ENCODE measurements at places on chromosomes 16 and 17. TPM values are rescaled to one million over a fixed set of nuclear protein-coding genes. Genes with fewer than 3 reads are reported as not detected.

ITGA2B gene
- total RNA-seq = 0.30 TPM

SLC12A3 gene
- total RNA-seq = not detected

AARS1 gene
- 281 TPM for total RNA-seq

CD300LF gene
- not detected for total RNA-seq

EMC6 gene
- 11.0 TPM for total RNA-seq

SLFN13 gene
- 4.0 TPM for total RNA-seq

KCNG4 gene
- not detected for total RNA-seq

CCL5 gene
- total RNA-seq = not detected

NOS2 gene
- total RNA-seq = under 0.01 TPM

KRT27 gene
- not detected for total RNA-seq

PRCD gene
- 4.5 TPM for total RNA-seq

CLDN7 gene
- total RNA-seq = 0.65 TPM

PPP1R1B gene
- 0.91 TPM for total RNA-seq

NTN3 gene
- total RNA-seq = 1.3 TPM

SNAI3 gene
- 0.23 TPM for total RNA-seq

ADAM11 gene
- total RNA-seq = 0.79 TPM

OVCA2 gene
- total RNA-seq = 22.2 TPM

HS3ST6 gene
- total RNA-seq = not detected

TMEM100 gene
- total RNA-seq = 3.1 TPM

BEAN1 gene
- 0.13 TPM for total RNA-seq

ENO3 gene
- total RNA-seq = 3.4 TPM

CD79B gene
- total RNA-seq = not detected

GSG1L gene
- total RNA-seq = not detected

TERB1 gene
- not detected for total RNA-seq

KCNAB3 gene
- total RNA-seq = 0.33 TPM

TBC1D3K gene
- total RNA-seq = 0.07 TPM

CACNG3 gene
- not detected for total RNA-seq

SPNS3 gene
- total RNA-seq = not detected

TEKT1 gene
- not detected for total RNA-seq

MARVELD3 gene
- not detected for total RNA-seq

YBX2 gene
- 0.07 TPM for total RNA-seq

GAST gene
- total RNA-seq = not detected

IRX3 gene
- total RNA-seq = 0.10 TPM

PGAP6 gene
- 64.9 TPM for total RNA-seq

SPNS2 gene
- 0.13 TPM for total RNA-seq

G6PC1 gene
- total RNA-seq = not detected

HNF1B gene
- not detected for total RNA-seq

RHBDL1 gene
- 2.7 TPM for total RNA-seq

SGSM2 gene
- total RNA-seq = 50.0 TPM

ZG16 gene
- not detected for total RNA-seq

ROGDI gene
- total RNA-seq = 9.5 TPM

TXNDC11 gene
- 30.2 TPM for total RNA-seq

PERCC1 gene
- not detected for total RNA-seq

CENPX gene
- 10.2 TPM for total RNA-seq

GAS7 gene
- 10.0 TPM for total RNA-seq

CCR7 gene
- 0.26 TPM for total RNA-seq

LPCAT2 gene
- 16.2 TPM for total RNA-seq

ALOX15B gene
- total RNA-seq = 0.07 TPM

CD300LB gene
- not detected for total RNA-seq

TIGD7 gene
- total RNA-seq = 6.8 TPM

All from smooth muscle cell of the pulmonary artery (primary cell).